ENCODE measurements at places on chromosomes 3 and 15.

- DNase-seq = no peak
These were observed 4.2 kb downstream of the FURIN start for GRCh38 chr15:90872486-90873184.

- peak; percentile 41 for DNase-seq
These were observed 22.8 kb downstream of the SLC9A9 start for GRCh38 chr3:143825513-143825912.

- no peak for DNase-seq
These were observed 26.9 kb upstream of the KBTBD12 start for GRCh38 chr3:127888156-127888555.

- DNase-seq = no peak
These were observed 12.5 kb upstream of the FEM1B start for GRCh38 chr15:68265081-68265480.

- no peak for DNase-seq
These were observed 53.4 kb upstream of the NEO1 start for GRCh38 chr15:72998681-72999466.

DNA sequence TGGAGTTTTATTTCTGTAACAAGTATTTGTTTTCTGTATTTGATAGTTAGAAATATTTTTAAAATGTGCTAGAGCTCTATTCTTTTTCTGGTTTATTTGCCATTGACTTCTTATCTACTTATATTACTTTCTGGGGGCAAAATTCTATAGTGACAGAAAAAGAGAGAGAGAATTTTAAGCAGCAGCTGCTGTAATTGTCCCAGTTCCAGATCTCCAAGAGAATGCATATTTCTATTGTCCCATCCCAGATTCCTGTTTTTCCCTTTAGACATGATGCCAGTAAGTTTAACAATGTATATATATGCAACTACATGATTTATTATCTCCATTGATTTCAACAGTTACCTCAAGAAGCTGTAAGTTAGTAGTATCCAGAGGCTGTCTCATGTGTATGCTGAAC lies 541.7 kb upstream of the ZNF385D start:
- DNase-seq = no peak

DNA sequence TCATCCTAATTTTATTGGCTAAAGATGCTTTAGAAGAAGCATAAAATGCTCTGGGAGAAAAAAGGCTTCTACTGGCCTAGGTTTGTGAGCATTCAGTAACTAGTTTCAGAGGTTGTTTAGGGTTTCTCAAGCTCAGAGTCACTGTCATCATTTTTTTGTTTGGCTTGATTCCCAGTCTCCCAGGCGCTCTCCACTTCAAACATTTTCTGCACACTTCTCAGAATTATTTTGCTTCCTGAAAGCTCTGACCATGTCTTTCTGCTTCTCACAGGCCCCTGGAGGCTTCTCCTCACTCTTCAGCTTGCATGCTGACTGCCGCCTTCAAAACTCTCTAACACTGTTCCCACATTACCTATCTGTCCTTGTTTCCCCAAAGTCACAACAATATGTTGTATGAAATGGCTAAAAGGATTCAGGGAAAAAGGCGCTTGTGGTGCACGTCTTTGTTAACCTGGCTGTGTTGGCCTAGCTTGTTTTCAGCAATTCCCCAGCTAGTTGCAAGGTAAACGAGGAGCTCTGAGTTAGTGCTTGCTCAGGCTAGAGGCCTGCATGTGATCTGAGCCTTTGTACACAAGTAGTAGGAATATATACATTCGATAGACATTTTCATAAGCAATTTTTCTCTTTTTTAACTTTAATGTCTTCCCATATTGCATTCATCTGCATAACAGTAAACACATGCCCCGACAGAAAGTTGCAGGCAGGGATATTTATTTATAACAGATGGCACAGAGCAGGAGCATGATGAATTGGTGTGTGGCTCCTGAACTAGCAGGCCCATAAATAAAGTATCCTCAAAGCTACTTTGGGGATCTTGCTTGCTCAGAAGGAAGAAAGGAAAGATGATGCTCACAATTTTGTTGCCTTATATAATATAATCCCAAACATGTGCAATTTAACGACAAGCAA lies 129.2 kb upstream of the DPH6 start:
- no peak for DNase-seq
